ENCODE measurements at places on chromosomes 6 and 20.

DNA sequence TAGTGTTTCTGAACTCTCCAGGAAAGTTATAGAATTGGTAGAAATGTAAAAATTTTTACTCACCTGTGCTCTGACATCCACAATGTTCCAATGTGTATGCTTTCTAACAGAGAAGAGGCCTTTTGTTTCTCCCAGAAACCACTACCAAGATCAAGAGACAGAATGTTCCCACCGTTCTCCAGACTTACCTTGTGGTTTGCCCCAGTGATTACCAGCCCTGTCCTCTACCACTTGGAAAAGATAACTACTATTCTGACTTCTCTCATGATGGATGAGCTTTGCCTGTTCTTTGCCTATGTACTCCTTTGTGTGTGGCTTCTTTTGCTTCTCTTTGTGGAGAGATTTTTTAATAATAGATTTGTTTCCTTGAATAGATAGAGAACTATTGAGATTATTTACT lies 173.0 kb upstream of the SCGN start:
- DNase-seq, result no peak

GRCh38 chr20:59314997-59315396 lies 14.6 kb downstream of the EDN3 start:
- no peak for DNase-seq

DNA sequence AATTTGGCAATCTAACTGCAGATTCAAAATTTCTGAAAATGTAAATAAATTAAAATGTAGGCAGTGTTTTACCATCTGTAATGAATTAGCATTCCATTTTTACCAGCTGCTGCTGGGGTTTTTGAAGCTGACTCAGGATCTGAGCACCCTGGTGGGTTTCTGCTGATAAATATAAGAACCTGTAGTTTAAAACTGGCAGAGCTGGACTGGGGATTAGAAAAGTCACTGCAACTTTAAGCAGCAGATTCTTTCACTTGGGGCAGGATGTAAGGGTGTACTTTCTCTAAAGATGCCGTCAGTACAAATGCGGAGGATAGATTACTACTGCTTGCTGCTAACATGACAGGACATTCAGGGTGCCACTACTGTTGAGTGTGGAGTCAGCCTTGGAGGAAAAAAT lies 341.8 kb downstream of the CDKAL1 start:
- DNase-seq, result no peak

- DNase-seq, result no peak
Observed at GRCh38 chr20:44118185-44119033, 68.6 kb downstream of the JPH2 start.

DNA sequence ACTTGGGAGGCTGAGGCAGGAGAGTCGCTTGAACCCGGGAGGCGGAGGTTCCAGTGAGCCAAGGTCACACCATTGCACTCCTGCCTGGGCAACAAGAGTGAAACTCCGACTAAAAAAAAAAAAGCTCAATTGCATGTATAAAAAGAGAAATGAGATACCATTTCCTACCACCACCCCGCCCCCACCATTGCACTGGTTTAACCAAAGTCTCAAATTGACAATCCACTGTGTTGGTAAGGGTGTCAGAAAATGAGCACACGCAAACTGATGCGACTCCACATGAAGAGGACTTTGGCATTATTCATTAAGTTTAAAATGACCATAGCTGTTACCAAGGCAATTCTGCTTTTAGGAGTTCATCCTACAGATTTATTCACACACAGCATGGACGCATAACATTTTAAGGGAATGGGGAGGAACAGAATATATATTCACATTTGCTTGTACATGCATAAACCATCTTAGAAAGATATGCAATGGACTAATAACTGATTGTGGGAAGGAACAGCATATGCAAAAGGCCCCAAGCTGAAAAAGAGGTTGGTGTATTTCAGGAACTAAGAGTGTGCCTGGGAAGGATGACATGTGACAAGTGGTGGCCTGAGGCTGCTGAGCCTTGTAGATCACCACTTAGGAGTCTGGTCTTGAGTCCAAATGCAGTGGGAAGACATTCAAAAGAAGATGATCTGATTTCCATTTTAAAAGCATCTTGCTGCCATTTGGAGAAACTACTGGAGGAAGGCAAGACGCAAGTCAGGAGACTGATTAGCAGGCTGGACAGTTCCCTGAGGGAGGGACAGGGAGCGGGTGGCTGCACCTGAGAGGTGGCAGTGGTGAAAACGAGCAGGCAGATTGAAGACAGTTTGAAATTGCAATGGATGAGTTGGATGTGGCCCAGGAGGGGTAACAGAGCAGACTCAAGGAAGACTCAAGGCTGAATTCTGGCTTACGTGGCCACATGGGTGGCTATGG lies 37.2 kb upstream of the PTPN1 start:
- no peak for DNase-seq

- DNase-seq, result no peak
Observed at GRCh38 chr6:30394139-30394538, 49.2 kb downstream of the RPP21 start.

Data from GOT3 (cell line).